ENCODE measurements at places on chromosomes 5 and 9.

DNA sequence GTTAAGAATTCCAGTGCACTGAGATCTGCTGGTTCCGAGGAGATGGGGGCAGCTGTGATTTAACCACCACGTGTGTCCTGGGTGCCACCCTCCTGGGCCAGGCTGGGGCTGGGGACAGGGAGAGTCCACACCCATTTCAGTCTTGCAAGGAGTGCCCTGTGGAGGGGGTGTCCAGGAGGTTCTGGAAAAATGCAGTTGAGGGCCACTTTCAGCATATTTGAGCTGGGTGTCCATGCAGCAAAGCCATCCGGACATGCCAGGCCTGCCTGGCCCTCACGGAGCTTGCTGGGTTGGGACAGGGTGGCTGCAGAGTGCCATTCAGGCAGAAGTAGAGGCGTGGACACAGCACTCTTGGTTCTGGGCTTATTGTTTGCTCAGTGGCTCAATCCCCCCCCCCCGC lies 68.1 kb downstream of the NEK6 start:
- no peak for DNase-seq

DNA sequence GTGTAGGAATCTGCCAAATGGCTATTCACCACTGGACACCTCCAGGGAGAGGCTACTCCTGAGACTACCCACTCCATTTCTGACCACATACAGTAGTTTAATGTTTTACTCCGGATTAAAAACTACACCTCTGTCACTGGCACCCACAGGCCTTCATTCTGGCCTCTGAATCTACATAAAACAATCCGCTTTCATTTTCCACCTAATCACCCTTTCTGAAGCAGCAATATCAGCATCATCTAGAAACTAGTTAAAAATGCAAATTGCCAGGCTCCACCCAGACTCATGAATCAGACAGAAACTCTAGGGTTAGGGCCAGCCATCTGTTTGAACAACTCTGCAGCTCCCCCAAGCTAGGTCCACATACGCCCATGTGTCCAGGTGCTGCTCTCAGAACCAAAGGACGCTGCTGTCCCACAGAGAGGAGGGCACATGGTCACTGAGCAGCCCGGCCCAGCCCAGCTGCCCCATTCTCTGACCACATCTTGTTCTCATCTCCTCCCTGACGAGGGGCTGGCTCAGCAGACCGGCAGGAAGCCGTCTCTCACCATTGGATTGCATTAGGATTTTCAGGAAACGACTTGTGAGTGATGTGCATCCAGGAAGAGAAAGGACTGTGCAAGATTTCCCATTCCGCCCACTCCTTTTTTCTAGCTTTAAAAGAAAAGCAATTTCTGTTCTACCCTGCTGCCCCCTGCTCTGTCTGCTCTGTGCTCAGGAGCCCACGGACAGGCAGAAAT lies 34.7 kb downstream of the ADAM19 start:
- peak; percentile 67 for DNase-seq

GRCh38 chr9:128628471-128629048 lies 28.1 kb downstream of the DYNC2I2 start:
- DNase-seq, result peak; percentile 9

- no peak for DNase-seq
Observed at GRCh38 chr5:67223211-67223610, 26.6 kb upstream of the CD180 start.

DNA sequence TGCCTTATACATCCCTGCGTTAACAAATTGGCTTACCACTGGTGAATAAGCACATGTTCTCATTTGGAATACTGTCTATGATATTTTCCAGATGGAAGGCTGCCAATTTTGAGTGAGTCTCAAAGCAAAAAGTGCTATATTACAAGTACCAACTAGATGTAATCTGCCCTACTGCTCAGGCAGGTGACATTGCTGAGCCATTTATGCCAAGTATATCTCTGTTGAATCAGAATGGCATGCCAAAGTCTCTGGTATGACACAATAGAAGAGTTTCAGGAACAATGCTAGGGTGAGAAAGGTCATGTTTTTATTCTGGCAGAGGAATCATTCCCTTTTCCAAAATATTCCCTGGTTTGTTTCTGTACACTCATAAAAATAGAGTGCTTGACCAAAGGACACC lies 356.5 kb downstream of the CDH9 start:
- DNase-seq, result no peak

DNA sequence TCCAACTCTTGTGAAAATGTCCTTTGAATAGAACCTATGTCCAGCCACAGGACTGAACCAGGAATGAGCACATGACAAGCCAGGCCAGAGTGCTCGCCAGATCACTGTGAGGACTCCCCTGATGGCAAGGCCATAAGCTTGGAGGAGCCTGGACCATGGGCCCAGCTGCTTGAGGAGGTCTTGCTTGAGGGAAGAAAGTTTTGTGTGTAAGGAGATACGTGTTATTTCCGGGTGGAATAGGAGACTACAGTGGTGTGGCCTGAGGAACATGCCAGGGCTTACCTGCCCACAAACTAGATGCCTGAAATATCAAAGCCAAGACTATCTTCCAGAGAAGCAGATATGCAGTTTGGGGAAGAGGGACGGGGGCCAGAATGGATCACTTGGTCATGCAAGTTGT lies 84.7 kb downstream of the LIFR start:
- DNase-seq, result no peak

DNA sequence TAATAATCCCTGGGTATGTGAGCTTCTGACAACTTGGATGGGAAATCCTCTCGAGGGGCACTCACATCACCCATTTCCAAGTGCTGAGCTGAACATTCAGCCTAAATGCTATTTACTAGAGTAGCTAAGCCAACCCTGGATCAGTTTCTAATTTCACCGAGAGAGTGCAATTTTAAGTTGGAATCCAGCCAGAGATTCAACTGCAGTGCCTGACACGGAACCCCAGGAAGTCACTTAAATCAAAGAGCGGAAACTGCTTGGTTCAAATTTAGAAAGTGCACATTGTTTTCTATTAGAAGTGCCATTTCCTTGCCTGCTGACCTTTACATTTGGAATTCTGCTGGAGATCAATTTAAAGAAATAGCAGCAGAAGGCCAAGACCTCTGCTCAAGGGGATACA lies 8.8 kb downstream of the SPRY4 start:
- DNase-seq, result peak; percentile 82

DNA sequence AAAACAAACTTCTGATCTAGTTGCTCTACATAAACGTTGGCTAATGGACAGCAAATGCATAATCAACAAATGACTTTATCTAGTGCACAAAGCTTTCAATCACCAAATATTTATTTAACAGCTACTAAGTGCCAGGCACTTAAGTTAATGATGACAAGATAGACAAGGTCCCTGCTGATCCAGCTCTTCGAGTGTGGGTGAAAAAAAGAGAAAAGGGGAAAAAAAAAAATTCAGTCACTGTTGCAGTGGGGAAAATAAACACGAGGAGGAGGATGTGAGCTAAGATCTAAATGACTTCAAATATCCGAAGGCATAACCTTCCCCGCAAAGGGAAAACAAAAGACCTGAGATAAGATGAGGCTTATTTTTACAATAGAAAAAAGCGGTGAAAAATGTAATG lies 9.6 kb downstream of the PSIP1 start:
- DNase-seq, result no peak
